ENCODE measurements at places on chromosomes 5 and 9. TPM values are rescaled to one million over a fixed set of nuclear protein-coding genes. Genes with fewer than 3 reads are reported as not detected.

The PCA3 gene
- total RNA-seq: 0.81 TPM

The NEURL1B gene
- 65.8 TPM for total RNA-seq

The ADGRD2 gene
- total RNA-seq: not detected

The BARHL1 gene
- total RNA-seq: not detected

The NR4A3 gene
- total RNA-seq: 12.8 TPM

The SPATA24 gene
- total RNA-seq: 2.2 TPM

The AK1 gene
- 99.5 TPM for total RNA-seq

The SNCAIP gene
- 14.7 TPM for total RNA-seq

The CNTLN gene
- total RNA-seq: 12.2 TPM

The RETREG1 gene
- total RNA-seq: 9.7 TPM

The SLC23A1 gene
- total RNA-seq: not detected

The ASPN gene
- total RNA-seq: 113 TPM

The ANXA1 gene
- total RNA-seq: 546 TPM

The AHRR gene
- 3.8 TPM for total RNA-seq

The KLF4 gene
- total RNA-seq: 87.8 TPM

The CERT1 gene
- 33.2 TPM for total RNA-seq

The DEPDC1B gene
- total RNA-seq: 1.3 TPM

The CRB2 gene
- total RNA-seq: not detected

The PCDHAC2 gene
- total RNA-seq: 1.9 TPM

The MORN5 gene
- not detected for total RNA-seq

The GGTA1 gene
- total RNA-seq: 38.9 TPM

The NSUN2 gene
- 45.0 TPM for total RNA-seq

The SPACA9 gene
- total RNA-seq: 5.5 TPM

The NPR3 gene
- total RNA-seq: 29.7 TPM

The TTC33 gene
- 18.7 TPM for total RNA-seq

The PTCH1 gene
- total RNA-seq: 9.0 TPM

The DND1 gene
- 0.84 TPM for total RNA-seq

The GPR150 gene
- 0.23 TPM for total RNA-seq

The LYSMD3 gene
- total RNA-seq: 29.7 TPM

The GABRA1 gene
- total RNA-seq: not detected

The ANGPTL2 gene
- 44.8 TPM for total RNA-seq

The SLC34A1 gene
- not detected for total RNA-seq

Data from aorta (tissue), 5 donors.